NT2/D1 (cell line): ENCODE measurements at places on chromosomes 2 and 18.

DNA sequence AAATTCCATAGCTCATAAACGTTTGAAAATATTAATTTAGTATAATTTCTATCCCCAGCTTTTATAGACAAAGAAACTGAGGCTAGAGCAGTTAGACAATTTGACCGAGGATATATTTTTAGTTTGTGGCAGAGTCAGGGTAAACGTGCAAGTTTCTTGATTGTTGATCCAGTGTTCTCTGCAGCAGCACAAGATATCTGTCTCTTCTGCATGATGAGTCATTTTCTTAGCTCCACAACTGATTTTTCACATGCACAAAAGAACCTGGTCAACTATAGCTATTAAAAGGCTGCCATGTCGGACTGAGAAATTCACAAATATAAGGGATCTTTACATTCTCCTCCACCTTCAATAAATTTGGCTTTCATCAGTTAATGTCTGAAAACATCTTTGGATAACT, 143.4 kb upstream of the CYP26B1 start:
- no peak for DNase-seq

DNA sequence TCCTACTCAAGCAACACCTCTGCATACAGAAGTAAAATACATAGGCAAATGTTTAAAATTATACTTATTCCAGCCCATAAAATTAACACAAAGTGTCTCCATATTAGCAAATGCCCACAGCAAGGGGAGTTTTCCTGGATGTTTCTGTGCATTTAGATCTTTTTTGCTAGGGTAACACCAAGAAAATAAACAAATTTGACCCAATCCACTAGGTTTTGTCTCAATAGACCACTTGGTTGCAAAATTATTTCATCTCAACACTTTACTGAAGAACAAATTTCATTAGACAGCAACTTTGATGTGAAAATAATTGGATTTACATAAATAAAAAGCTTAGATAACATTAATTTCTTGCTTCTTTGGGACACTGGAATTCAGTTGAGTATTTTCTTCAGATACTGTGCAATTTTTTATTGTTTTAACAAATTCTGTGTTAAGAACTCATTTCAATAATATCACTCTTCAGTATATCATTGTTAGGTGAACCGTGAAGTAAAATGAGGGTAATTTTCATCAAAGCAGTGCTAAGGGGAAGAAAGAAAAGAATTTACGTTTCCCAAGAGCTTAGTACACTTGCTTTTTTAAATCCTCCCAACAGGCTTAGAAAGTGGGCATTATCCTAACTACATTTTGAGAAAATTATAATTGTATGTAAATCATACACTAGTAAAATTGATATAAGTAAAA, 133.5 kb upstream of the TTC39C start:
- no peak for DNase-seq

GRCh38 chr2:127701193-127701650, at the start of gene SFT2D3:
Gene SFT2D3, plus strand, starts transcription at chr2:127701497. Its CDS starts 32 bp downstream, at chr2:127701529.
- DNase-seq, result peak; percentile 92

GRCh38 chr2:42296226-42296625, 64.8 kb downstream of the COX7A2L start:
- DNase-seq, result no peak

DNA sequence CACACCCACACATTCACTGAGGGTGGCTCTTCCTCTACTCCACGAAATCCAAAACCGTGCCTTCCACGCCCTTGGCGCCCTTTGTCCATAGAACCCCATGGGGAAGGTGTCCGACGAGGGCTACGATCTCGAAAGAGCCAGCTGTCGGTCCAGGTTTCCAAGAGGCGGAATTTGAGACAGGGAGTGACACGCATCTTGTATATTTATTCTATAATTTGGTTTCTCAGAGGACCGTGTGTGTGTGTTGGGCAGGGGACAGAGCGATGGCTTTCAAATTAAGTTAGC, 726 bp downstream of the C2orf69 start:
- no peak for DNase-seq

DNA sequence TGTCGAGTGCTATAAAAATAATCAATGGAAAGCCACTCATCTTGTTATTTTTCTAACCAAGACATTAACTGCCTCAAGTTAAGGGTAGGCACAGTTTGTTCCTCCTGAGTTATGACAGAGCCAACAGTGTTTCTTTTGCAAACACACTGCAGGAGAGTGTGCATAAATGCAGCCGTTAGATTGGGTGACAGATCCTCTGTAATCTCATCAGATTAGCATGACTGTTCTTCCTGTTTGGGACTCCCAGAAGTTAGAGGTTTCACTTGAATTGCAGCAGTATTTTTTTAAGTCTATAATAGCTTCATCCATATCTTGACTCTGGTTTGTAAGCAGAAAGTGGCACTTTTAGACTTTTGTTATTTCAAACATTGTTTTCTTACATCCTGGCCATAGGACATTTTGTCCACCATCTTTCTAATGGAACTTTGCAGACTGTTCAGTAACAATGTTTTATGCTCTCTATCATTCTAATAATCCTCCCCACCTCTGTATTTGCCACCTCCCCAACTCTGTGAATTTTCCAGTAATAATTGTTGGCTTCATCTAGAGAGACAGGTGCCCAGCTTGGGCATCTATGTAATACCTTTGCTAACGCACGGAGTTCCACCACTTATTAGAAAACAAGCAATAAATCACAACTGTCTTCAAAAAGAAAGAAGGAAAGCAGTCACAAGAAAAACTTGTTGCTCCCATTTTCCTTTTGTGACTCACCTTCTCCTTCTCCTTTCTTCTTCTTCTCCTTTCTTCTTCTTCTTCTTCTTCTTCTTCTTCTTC, 560.0 kb downstream of the ADCYAP1 start:
- DNase-seq, result no peak

DNA sequence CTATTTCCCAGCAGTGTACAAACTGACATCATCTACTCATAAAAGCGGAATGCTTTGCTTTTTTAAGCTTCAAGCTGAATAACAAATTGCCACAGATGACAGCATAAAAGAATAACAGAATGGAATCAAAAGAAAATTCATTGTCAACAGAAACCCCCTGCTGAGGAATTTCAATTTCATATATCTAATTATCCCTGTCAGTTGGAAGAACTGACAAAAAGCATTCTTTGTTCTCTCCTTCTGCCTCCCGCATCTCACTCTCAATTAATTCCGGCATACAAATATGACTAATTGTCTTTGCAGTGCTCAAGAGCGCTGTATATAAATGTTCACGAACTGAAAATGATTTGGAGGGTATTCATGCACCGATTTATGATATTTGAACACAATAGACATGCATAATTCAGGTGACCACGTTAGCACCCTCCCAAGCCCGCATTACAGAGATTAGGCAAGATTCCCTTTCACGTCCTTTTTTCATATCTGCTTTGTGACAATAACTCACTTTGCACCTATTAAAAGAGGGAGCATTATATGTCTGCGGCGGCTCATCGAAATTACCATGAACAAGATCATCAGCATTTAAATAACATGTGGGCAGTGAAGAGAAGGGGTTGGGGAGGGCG, 277.7 kb upstream of the SALL3 start:
- no peak for DNase-seq

DNA sequence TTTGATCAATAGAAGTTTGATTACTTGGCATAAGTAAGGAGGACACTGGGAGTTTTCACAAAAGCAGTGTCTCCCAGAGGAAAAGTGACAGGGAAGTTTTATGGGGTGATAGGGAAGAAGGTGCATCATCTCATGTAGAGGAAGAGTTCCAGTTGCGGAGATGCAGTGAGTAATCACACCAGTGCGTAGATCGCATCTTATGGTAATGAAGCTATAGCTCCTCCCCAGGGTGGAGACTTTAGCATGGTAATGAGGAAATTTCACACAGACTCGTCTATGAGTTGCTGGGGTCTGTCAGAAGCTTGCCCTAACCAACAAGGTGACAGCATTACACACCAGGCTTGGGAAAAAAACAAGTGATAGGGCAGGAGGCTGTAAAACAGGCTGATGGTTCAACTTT, 49.0 kb downstream of the KYNU start:
- DNase-seq, result no peak

DNA sequence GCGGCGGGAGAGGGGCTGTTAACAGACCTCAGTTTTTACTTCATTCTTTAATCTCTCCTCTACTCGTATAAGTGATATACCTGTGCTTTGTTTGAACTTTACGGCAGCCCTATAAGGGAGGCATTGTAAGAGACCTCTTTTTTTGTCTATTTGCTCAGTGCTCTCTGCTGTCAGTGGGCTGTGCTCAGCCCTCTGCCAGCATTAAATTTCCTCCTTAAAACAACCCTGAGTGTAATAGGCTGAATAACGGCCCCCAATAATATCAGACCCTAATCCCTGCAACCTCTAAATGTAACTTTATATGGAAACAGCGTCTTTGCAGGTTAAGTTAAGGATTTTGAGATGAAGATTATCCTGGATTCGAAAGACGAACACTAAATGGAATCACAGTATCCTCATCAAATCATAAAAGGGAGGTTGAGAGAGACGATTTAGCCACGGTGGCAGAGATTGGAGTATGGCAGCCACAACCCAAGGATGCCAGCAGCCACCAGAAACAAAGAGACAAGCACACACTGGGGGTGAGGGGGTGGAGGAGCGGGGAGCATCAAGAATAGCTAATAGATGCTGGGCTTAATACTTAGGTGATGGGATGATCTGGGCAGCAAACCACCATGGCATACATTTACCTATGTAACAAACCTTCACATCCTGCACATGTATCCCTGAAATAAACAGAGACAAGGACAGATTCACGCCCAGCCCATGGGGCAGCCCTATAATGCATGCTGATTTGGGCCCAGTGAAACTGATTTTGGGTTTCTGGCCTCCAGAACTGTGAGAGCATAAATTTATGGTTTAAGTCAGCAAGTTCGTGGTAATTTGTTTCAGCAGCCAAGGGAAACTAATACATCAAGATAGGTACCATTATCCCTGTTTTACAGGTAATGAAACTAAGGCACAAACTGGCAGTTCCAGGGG, 894 bp upstream of the FARSB start:
- DNase-seq, result no peak

DNA sequence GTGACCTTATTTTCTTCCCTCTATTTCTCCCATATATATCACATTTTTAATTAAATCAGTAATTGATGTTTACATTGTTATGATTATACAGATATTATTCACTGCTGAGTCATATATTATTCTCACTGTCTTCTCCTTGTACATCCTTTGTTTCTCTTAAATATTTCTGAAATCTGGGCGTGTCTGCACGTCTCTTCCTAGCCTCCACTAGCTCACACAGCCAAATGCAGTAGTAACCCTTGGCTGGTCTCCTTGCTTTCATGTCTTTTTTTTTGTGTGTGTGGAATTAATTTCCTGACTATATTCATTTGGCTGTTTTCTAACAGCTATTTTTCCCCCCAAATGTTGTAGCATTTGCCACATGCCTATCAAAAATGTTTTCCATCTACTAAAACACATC, 15.8 kb downstream of the CCNYL1 start:
- no peak for DNase-seq

DNA sequence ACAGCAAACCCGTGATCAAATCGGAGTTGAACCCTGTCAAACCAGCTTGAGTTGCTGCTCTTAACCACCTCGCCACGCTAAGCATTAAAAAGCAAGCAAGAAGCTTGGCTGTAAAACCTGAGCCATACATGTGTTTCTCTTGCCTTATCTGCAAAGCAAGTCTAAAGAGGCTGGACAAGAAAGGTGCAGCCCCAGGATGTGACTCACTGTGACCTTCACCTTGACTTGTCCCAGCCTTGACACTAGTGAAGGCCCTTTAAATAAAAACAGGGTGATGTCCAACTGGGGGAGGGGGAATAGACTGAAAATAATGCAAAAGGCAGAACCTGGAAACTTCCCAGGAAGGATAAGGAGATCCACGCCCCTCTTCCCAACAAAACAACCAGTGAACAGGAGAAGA, 127.6 kb upstream of the NPAS2 start:
- no peak for DNase-seq
